ENCODE measurements at places on chromosomes 7 and 10. TPM values are rescaled to one million over a fixed set of nuclear protein-coding genes. Genes with fewer than 3 reads are reported as not detected.

Gene SFTPA1
- polyA plus RNA-seq = 4.4 TPM

Gene MYPN
- polyA plus RNA-seq = 0.25 TPM

DNA sequence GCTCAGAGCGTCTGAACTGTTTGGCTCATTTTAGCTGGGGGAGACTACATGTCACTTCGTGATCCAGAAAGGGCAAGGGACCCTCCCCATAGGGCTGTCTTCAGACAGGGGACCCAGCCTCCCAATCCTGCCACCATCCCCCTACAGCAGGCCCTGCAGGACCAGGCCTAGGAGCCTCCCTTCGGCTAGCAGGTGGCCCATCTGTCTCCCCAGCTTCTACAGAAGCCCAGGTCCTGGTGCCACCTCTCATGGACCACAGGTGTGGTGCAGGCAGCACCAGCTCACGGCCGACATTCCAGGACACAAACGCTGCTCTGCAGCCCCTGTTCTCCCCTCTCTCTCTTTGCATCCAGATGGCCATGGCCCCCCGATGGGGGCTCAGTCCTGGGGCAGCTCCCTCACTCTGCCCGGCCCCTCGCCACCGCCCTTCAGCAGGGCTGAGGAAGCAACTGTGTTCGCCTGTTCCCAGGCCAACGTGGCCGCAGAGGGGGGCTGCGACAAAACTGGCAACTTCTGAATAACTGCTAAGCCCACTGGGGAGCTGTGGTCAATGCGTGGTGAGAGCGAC lies 10.3 kb downstream of the TECPR1 start:
- no peak for DNase-seq
- no peaks in the 10 kb centered on the region for H3K4me1 ChIP-seq
- no peak overlapping the region for H3K27ac ChIP-seq
- peaks cover 5% of the 10 kb centered on the region for H3K36me3 ChIP-seq

Gene ITPRID1
- not detected for polyA plus RNA-seq

DNA sequence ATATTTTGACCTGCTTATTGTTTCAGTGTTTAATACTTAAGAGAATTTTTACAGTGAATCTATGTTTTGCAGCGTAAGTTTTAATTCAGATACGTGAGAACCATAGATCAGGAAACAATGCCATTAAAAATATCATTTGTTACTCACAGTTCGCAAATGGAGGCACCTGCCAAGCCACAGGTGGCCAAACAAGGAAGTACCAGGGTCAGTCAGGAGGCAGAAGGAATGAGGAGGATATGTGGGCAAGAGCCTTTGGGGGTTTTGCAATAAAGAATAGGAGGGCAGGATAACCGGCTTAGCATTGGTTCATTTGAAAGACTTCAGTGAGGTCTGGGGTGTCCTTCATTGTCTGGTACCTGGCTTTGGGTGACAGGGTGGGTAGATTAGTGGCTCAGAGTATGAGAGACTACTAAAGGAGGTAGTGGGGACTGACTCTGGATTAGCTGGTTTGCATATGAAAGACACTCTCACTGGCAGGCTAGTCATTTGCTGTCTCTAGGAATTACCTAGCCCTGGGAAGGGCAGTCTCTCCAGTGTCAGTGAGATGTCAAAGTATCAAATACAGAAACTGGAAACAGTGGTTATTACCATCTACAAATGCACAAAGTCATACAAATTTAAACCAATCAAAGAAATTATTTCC lies 132.2 kb upstream of the CAV2 start:
- no peak overlapping the region for H3K4me3 ChIP-seq
- H3K27me3 ChIP-seq = no peaks in the 10 kb centered on the region
- no peaks in the 10 kb centered on the region for H3K4me1 ChIP-seq
- DNase-seq = no peak
- no peak overlapping the region for H3K27ac ChIP-seq
- no peaks in the 10 kb centered on the region for H3K36me3 ChIP-seq

GRCh38 chr7:132800522-132800921 lies 224.3 kb upstream of the PLXNA4 start:
- H3K27me3 ChIP-seq = no peaks in the 10 kb centered on the region
- H3K4me1 ChIP-seq = no peaks in the 10 kb centered on the region
- H3K36me3 ChIP-seq = no peaks in the 10 kb centered on the region
- DNase-seq = no peak
- no peak overlapping the region for H3K27ac ChIP-seq

DNA sequence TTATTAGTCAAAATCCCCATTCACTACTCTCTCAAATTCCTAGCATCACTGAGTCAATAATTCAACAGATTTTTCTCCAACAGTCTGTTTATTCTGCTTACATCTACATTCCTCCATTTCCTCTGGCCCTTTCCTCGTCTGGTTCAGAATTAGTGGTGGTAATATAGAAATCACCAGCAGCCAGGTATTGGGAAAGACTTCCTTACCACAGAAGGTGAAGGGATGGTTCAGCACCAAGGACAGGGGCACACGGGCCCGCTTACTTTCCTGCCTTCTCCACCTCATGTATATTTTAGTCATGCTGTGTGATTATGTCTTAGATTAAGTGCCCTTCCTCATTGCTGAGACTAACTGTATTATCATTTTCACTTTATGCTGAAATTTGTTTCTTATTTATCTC lies 70.4 kb upstream of the APBB1IP start:
- no peaks in the 10 kb centered on the region for H3K27me3 ChIP-seq
- H3K4me1 ChIP-seq = no peaks in the 10 kb centered on the region
- no peaks in the 10 kb centered on the region for H3K36me3 ChIP-seq
- no peak overlapping the region for H3K4me3 ChIP-seq
- no peak overlapping the region for H3K27ac ChIP-seq

- no peak for DNase-seq
- H3K4me3 ChIP-seq = no peak overlapping the region
These were observed 31.1 kb downstream of the SLC26A4 start for GRCh38 chr7:107691716-107692115.
